ENCODE measurements at places on chromosomes 3 and 15.

GRCh38 chr3:172673210-172673679, 37.6 kb downstream of the NCEH1 start:
- no peak overlapping the region for H3K27ac ChIP-seq
- no peak overlapping the region for H3K4me3 ChIP-seq
- H3K27me3 ChIP-seq, result no peaks in the 10 kb centered on the region
- no peaks in the 10 kb centered on the region for H3K4me1 ChIP-seq
- no peaks in the 10 kb centered on the region for H3K36me3 ChIP-seq

DNA sequence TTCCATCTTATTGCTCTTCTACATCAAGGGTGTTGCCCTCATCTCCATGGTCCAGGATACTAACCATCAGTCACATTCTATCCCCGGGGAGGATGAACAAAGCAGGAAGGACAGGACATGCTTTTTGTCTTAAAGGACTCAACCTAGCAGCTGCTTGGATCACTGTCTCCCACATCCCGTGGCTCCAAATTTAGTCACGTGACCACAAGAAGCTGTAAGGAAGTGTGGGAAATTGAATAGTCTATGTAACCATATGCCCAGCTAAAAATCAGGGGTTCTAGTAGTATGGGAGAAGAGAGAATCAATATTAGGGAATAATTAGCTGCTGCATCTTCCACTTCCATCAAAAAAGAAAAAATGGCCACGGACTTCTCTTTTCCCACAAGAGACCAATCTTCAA, 18.2 kb upstream of the CMSS1 start:
- H3K4me3 ChIP-seq, result no peak overlapping the region
- H3K27ac ChIP-seq, result no peak overlapping the region
- no peak for DNase-seq
- no peaks in the 10 kb centered on the region for H3K27me3 ChIP-seq

- DNase-seq, result no peak
- H3K27me3 ChIP-seq, result no peaks in the 10 kb centered on the region
Measured at GRCh38 chr15:60548101-60548500, 69.2 kb upstream of the ICE2 start.

GRCh38 chr15:75646112-75646943, 1.4 kb upstream of the SNX33 start:
- no peak for DNase-seq
- H3K4me1 ChIP-seq, result peaks cover 21% of the 10 kb centered on the region
- H3K27ac ChIP-seq, result peak overlapping the region; percentile 90
- no peaks in the 10 kb centered on the region for H3K27me3 ChIP-seq
- no peaks in the 10 kb centered on the region for H3K36me3 ChIP-seq
- peak overlapping the region; percentile 84 for H3K4me3 ChIP-seq

DNA sequence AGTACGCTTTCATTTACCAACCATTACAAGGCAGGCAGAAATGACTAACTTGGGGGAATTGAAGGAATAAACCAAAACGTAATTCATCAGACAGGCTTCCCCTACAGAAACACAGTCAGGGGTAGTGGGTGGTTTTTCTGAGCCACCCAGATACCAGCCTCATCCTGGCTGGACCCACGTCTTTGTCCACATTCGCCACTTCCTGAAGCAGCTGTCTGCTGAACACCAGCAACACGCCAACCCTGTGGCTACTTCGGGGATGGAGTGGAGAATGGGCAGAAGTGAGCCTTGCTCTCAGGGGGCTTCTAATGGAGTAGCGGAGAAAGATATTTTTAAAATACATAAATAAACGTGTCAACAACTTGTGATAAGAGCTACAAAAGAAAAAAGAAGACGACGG, 40.1 kb downstream of the SYNM start:
- no peak overlapping the region for H3K4me3 ChIP-seq
- peaks cover 12% of the 10 kb centered on the region for H3K27me3 ChIP-seq
- H3K27ac ChIP-seq, result no peak overlapping the region
- DNase-seq, result no peak
- H3K4me1 ChIP-seq, result no peaks in the 10 kb centered on the region
- no peaks in the 10 kb centered on the region for H3K36me3 ChIP-seq

- H3K4me1 ChIP-seq, result peaks cover 13% of the 10 kb centered on the region
- H3K4me3 ChIP-seq, result no peak overlapping the region
- H3K36me3 ChIP-seq, result no peaks in the 10 kb centered on the region
- DNase-seq, result no peak
- no peaks in the 10 kb centered on the region for H3K27me3 ChIP-seq
- H3K27ac ChIP-seq, result no peak overlapping the region
Measured at GRCh38 chr3:11671648-11672100, 28.0 kb upstream of the VGLL4 start.

DNA sequence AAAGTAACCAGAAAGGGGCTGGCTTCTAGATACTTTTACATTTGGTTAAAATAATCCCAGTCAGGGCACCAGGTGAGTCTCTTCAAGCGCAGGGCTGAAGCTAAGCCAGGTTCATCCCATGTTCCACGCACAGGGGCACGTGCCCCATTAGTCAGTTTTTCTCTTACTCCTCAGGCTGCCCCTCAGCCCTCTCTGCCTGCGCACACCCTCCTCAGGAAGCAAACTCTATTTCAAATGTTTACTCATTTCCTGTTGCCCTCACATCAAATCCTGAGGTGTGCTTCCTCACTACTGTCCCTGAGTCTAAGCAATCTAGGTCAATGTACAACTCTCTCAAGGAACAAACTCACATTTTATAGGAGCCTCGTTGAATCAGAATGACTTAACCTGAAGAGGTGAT, 48.5 kb downstream of the THBS1 start:
- no peaks in the 10 kb centered on the region for H3K27me3 ChIP-seq
- DNase-seq, result peak; percentile 59
- H3K27ac ChIP-seq, result peak overlapping the region; percentile 100
- peaks cover 69% of the 10 kb centered on the region for H3K4me1 ChIP-seq
- peak overlapping the region; percentile 85 for H3K4me3 ChIP-seq

- no peak overlapping the region for H3K27ac ChIP-seq
- H3K36me3 ChIP-seq, result no peaks in the 10 kb centered on the region
- no peaks in the 10 kb centered on the region for H3K4me1 ChIP-seq
- no peak for DNase-seq
- H3K4me3 ChIP-seq, result no peak overlapping the region
Measured at GRCh38 chr15:43896543-43896942, 69.7 kb downstream of the WDR76 start.

- no peak overlapping the region for H3K4me3 ChIP-seq
- H3K36me3 ChIP-seq, result peaks cover 22% of the 10 kb centered on the region
- H3K4me1 ChIP-seq, result peaks cover 9% of the 10 kb centered on the region
- H3K27me3 ChIP-seq, result no peaks in the 10 kb centered on the region
- DNase-seq, result peak; percentile 68
- peak overlapping the region; percentile 4 for H3K27ac ChIP-seq
Measured at GRCh38 chr15:100627789-100628395, 25.5 kb downstream of the ASB7 start.

- no peaks in the 10 kb centered on the region for H3K36me3 ChIP-seq
- no peaks in the 10 kb centered on the region for H3K4me1 ChIP-seq
- H3K27ac ChIP-seq, result no peak overlapping the region
- no peak for DNase-seq
- no peak overlapping the region for H3K4me3 ChIP-seq
Measured at GRCh38 chr3:139564294-139564861, 24.8 kb upstream of the RBP1 start.

- H3K27ac ChIP-seq, result no peak overlapping the region
- peaks cover 17% of the 10 kb centered on the region for H3K27me3 ChIP-seq
- H3K4me3 ChIP-seq, result no peak overlapping the region
- DNase-seq, result no peak
Measured at GRCh38 chr3:150077581-150078247, 107.0 kb upstream of the PFN2 start.

GRCh38 chr3:36597422-36597821, 166.9 kb downstream of the DCLK3 start:
- no peaks in the 10 kb centered on the region for H3K4me1 ChIP-seq
- H3K27me3 ChIP-seq, result peaks cover 17% of the 10 kb centered on the region
- DNase-seq, result no peak
- no peak overlapping the region for H3K27ac ChIP-seq

- no peak for DNase-seq
- peaks cover 37% of the 10 kb centered on the region for H3K36me3 ChIP-seq
- no peaks in the 10 kb centered on the region for H3K4me1 ChIP-seq
- no peaks in the 10 kb centered on the region for H3K27me3 ChIP-seq
Measured at GRCh38 chr3:36823806-36824205, 59.5 kb upstream of the DCLK3 start.

DNA sequence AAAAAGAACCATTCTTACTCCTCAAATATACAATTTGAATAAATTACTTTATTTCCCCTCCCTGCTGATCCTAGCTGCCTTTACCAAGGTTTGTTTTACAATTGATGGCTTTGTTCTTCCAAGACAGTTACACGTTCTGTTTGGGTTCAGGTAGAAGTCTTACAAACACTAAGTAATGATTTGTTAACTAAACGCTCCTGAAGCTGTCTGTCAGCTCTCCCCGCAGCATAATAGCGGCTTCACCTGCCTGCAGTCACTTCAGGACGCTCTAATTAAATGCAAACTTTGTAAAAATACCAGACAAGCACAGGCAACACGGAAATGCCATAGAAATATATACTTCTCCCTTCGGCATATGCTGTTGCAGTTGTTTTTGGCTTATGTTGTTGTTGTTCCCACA, 176.4 kb upstream of the MDFIC2 start:
- H3K4me3 ChIP-seq, result no peak overlapping the region
- peak overlapping the region; percentile 42 for H3K27ac ChIP-seq

DNA sequence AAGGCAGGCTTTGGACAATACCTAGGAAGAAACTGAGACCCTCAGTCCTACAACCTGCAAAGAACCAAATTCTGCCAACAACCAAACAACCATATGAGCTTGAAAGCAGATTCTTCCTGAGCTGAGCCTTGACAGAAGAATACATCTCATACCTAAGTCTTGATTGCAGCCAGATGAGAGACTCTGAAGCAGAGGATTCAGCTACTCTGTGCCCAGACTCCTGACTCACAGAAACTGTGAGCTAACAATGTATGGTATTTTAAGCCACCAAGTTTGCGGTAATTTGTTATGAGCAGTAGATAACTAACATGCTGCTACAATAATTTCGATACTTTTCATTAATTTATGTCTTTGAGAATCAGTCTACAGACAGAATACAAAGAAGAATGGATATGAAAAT, 325.1 kb upstream of the CBLB start:
- H3K27ac ChIP-seq, result no peak overlapping the region
- no peak for DNase-seq
- H3K4me3 ChIP-seq, result no peak overlapping the region

GRCh38 chr3:52108302-52109232, 45.7 kb downstream of the POC1A start:
- H3K36me3 ChIP-seq, result no peaks in the 10 kb centered on the region
- H3K4me3 ChIP-seq, result no peak overlapping the region
- peaks cover 4% of the 10 kb centered on the region for H3K4me1 ChIP-seq
- no peak overlapping the region for H3K27ac ChIP-seq
- DNase-seq, result no peak

GRCh38 chr15:50484781-50485180, 60.6 kb downstream of the USP8 start:
- peaks cover 63% of the 10 kb centered on the region for H3K36me3 ChIP-seq
- H3K27ac ChIP-seq, result peak overlapping the region; percentile 20
- no peaks in the 10 kb centered on the region for H3K27me3 ChIP-seq
- H3K4me1 ChIP-seq, result no peaks in the 10 kb centered on the region
- H3K4me3 ChIP-seq, result no peak overlapping the region

GRCh38 chr3:3821777-3822176, 22.5 kb downstream of the LRRN1 start:
- no peak overlapping the region for H3K27ac ChIP-seq
- H3K27me3 ChIP-seq, result no peaks in the 10 kb centered on the region
- H3K4me3 ChIP-seq, result no peak overlapping the region
- H3K36me3 ChIP-seq, result no peaks in the 10 kb centered on the region

GRCh38 chr15:78408961-78409360, 29.1 kb upstream of the IREB2 start:
- H3K4me1 ChIP-seq, result no peaks in the 10 kb centered on the region
- H3K27me3 ChIP-seq, result peaks cover 12% of the 10 kb centered on the region
- DNase-seq, result no peak
- H3K4me3 ChIP-seq, result no peak overlapping the region
- H3K27ac ChIP-seq, result no peak overlapping the region
- H3K36me3 ChIP-seq, result no peaks in the 10 kb centered on the region

DNA sequence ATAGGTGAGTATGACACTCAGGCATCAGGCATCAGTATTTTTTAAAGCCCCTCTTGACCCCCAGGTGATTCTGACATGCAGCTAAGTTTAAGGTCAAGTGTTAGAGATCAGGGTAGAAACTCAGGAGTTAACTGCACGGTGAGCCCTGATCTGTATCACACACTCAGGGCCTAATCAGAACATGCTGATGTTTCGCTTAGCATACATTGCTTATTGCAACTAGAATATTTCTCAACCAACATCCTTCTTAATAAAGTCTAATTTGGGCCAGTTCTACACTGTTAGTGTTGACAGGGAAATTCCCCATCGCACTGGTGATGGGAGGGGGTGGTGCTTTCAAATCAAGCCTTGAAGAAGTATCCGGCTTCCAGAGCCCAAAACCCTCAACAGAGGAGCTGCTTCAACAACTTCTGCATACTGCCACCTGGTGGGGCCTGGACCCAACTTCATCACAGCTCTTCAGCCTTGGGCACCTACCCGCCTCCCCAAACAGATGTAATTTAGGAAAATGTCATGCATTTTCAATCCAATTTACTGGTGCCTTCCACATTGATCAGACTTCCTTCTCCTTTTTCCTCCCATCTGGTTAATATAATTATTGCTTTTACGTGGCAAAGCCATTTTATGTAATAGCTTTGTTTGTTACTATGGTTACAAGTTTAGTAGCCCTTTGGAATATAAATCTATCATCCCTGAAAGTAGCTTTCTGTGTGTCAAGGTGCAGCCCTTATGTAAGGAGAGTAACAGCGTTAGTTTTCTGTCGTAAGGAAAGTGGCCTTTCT, 312.2 kb downstream of the RORA start:
- H3K36me3 ChIP-seq, result no peaks in the 10 kb centered on the region
- no peaks in the 10 kb centered on the region for H3K27me3 ChIP-seq
- peak overlapping the region; percentile 54 for H3K27ac ChIP-seq
- peak overlapping the region; percentile 10 for H3K4me3 ChIP-seq

DNA sequence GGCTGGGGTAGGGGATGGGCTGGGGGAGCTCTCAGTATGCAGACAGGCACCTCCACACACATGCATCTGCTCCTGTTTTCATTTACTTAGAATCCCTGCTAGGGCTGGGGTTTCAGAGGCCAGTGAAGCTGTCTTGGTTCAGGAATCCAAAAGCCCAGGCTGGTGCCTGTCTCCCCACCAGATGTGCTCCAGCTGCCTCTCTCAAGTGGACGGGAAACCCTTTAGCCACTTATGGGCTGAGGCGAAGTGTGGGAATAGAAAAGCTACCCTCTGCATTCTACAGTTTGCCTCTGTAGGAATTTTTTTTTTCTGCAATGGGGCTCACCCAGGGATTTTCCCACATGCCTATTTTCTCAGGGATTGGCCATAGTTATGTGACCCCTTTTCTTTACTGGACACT, 72.5 kb downstream of the ATP2B2 start:
- no peaks in the 10 kb centered on the region for H3K27me3 ChIP-seq
- H3K4me1 ChIP-seq, result peaks cover 17% of the 10 kb centered on the region
- no peaks in the 10 kb centered on the region for H3K36me3 ChIP-seq
- DNase-seq, result no peak
- no peak overlapping the region for H3K27ac ChIP-seq

DNA sequence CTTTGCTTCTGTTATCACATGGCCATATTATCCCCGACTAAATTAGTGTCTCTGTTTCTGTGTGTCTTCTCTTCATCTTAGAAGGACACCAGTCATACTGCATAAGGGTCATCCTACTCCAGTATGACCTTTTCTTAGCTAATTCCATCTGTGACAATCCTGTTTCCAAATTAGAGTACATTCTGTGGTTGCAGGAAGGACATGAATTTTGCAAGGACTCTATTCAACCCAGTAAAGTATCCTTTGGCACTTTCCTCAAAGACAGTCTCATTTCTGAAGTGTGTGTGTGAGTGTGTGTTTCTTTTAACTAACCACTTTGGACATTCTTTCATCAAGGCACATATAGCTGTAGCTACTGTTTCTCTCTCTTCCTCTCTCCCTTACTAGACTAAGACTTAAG, 15.2 kb upstream of the MME start:
- no peak overlapping the region for H3K4me3 ChIP-seq
- H3K27ac ChIP-seq, result no peak overlapping the region
- H3K4me1 ChIP-seq, result no peaks in the 10 kb centered on the region
- peaks cover 3% of the 10 kb centered on the region for H3K36me3 ChIP-seq
- H3K27me3 ChIP-seq, result no peaks in the 10 kb centered on the region
- no peak for DNase-seq

Measured in effector memory CD8-positive, alpha-beta T cell (primary cell).